ENCODE measurements at places on chromosomes 1 and 21.

GRCh38 chr1:160538985-160539651, 16.1 kb upstream of the SLAMF6 start:
- no peak for DNase-seq

DNA sequence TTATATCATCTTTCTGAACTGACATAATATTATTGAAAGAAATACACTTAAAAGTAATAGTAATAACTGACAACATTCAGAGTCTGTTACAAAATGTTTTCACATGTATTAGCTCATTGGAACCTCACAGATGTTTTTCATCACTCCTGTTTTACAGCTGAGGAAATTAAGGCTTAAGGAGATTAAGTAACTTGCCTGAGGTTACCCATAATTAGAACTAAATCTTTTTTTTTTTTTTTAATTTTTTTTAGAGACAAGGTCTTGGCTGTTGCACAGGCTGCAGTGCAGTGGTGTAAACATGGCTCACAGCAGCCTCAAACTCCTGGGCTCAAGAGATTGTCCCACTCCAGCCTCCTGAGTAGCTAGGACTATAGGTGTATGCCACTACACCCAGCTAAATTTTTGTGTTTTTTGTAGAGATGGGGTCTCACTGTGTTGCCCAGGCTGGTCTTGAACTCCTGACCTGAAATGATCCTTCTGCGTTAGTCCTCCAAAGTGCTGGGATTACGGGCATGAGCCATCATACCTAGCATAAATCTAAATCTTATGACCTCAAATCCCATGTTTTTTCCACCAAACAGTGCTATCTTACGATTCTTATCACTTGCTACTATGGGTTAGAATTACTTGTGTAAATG, 64.7 kb upstream of the MACF1 start:
- DNase-seq = no peak

DNA sequence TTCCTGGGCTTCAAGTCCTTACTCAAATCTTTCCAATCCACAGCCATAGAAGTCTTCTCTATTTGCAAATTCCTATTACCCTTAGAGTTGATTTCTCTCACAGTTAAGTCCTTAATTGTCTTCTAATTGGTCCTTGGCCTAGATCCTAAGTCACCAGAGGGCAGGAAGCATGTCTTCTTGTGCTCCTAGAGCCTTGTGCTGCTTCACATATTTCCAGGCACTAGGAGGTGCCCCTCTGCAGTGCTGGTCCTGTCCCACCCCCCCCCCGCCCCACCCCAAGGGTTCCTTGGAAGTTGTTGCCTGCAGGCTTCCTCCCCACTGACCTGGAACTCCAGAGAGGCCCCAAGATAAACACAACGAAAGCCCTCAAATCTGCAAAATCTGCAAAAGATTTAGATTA, 28.1 kb upstream of the TARBP1 start:
- DNase-seq = no peak

GRCh38 chr1:88608139-88608943, 75.7 kb upstream of the PKN2 start:
- no peak for DNase-seq

DNA sequence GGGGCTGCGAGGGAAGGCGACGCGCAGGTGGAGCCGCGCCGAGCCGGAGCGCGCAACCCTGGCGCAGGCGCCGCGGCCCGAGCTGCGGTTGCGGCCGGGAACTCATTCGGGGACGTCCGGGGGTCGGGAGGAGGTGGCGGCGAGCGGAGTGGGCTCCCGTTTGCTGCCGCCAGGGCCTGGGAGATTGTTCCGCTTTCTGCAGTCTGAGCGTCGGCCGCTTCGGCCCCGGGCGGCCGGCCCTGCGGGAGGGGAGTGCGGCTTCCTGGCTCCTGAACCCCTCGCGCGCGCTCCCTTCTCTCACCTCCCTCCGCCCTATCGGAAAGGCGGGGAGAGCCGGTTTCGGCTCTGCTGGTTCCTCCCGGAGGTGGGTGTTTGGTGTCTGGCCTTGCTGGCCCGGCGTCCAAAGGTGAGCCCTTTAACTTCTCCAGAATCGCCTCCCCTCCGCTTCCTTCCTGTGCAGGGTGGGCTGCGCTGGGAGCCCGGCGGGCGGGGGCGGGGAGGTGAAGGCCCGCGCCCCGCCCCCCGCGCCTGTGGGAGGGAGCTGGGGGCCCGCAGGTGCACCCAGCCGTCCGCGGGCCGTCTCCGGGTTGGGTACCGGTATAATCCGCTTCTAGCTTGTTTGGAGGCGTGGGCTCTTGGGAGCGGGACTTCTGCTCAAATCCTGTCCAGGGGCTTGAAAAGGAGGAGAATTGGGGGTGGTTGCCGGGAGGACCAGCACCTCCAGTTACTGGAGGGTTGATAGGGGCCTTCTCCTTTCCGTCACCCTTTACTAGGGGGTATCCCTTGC, 683 bp downstream of the LRRC8D start:
- DNase-seq = no peak

DNA sequence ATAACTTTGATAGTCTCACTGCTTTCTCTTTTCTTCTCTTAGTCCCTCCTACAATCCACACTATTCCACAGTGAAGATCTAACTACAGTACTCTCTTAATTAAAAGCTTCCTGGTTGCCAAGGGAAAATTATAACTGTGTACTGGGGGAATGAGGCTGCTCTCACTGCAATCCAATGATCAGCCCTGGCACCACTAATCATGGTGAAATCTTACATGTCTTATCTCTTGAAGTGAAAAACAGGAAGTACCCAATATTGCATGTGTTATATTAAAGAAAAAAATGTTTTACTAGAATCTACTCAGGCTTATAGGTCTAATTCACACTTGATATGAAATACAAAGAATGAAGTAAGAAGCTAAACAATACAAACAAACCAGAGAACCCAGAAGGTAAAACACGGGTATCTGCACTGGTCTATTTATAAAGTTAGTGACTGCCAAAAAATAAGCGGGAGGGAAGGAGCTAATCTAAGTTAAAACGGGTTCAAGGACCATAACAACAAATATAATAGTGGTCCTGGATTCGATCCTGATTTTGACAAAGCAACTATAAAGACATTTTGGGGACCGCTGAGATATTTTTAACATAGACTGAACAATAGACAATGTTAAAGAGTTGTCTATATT, 57.5 kb downstream of the RGS2 start:
- no peak for DNase-seq

- no peak for DNase-seq
Measured at GRCh38 chr1:60978421-60979357, 103.7 kb upstream of the NFIA start.

DNA sequence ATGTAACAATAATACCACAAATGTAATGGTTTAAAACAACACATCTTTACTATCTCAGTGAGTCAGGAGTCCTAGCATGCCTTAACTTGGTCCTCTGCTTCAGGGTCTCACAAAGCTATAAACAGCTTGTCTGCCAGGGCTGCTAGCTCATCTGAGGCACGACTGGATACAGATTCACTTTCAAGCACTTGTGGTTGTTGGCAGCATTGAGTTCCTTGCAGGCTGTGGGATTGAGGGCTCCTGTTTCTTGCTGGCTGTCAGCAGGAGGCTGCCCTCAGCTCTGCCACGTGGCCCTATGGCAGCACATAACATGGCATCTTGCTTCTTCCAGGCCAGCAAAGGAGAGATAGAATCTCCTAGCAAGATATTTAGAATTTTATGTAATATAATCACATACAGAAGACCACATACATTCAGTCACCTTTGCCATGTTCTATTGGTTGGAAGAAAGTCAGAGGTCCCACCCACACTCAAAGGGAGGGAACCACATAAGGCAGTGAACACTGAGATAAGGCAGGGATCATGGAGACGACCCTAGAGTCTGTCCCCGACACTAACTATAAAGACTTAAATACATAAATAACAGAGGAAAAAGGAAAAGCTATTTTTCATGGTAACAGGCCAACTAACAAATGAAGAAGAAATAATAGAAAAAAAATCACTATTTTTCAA, 18.9 kb upstream of the IPP start:
- DNase-seq = no peak

DNA sequence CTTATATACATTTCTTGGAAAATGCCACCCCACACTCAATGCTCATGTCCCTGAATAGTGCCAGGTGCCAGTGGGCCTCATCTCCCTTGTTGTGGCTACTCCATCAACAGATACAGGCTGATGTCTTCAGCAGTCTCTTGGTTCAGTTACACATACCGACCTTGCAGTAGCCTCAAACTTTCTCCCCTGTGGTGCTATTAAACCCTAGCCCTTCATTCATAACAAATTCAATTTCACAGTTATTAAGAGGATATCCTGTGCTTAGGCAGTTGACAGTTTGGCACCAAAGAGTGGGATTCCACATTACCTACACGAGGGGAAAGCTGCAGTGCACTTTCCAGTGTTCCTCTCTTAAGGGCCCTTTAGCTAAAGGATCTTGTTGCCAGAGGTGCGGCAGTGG, 35.9 kb upstream of the CAMK1G start:
- DNase-seq = no peak

DNA sequence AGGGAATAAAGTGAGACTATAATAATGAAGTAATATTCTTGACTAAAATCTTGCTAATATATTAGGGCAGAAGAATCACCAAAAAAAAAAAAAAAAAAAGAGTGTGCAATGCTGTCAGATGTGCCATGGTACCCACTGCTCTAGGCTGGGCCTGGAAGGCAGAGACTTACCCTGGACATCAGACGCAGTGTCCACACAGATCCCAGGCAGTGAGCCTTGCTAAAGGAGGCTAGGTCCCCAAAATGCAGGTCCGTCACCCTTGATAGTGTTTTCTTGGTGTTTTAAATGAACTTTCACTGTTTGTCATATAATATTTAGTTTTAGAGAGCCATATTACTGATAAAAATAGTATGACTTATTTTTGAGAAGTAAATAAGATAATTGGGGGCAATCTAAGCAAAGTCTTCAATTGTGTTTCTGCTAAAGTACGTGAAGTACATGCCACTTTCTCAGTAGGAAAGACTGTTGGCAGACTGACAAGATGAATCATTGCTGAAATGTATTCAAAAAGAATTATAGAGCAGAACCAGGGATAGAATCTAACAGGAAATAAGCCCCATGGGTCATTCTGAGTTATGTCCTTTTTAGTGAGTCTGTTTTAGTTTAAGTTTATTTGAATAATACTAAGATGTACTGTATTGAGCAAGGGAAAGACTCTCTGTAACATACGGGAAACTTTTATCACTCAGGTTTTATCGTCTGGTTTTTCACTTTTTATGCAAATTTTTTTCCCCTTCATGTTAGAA, 74.6 kb upstream of the PDC start:
- DNase-seq = no peak

GRCh38 chr1:118271883-118272282, 86.9 kb upstream of the SPAG17 start:
- DNase-seq = no peak

DNA sequence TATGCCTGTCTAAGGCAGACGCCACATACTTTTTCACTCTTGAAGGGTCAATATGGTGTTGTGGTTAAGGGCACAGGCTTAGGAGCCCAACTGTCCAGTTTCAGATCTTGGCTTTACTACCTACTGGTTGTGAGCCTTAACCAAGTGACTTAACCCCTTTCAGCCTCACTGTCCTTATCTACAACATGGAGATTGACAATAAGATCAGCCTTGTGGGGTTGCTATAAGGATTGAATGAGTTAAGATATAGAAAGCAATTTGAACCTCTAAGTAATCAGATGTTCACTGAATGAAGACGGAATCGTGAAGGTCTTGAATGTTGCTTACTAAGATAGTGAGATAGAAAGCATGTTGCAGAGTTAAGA, 121.3 kb upstream of the JUN start:
- DNase-seq = no peak

GRCh38 chr1:173431304-173432045, 45.7 kb upstream of the PRDX6 start:
- peak; percentile 85 for DNase-seq

GRCh38 chr1:2894381-2895041, 93.0 kb upstream of the TTC34 start:
- no peak for DNase-seq

- no peak for DNase-seq
Measured at GRCh38 chr1:229535230-229535629, 23.3 kb downstream of the ABCB10 start.

- no peak for DNase-seq
Measured at GRCh38 chr21:39083377-39084008, 99.8 kb downstream of the PSMG1 start.

- DNase-seq = no peak
Measured at GRCh38 chr1:243253211-243253925, 1.7 kb downstream of the CEP170 start.

DNA sequence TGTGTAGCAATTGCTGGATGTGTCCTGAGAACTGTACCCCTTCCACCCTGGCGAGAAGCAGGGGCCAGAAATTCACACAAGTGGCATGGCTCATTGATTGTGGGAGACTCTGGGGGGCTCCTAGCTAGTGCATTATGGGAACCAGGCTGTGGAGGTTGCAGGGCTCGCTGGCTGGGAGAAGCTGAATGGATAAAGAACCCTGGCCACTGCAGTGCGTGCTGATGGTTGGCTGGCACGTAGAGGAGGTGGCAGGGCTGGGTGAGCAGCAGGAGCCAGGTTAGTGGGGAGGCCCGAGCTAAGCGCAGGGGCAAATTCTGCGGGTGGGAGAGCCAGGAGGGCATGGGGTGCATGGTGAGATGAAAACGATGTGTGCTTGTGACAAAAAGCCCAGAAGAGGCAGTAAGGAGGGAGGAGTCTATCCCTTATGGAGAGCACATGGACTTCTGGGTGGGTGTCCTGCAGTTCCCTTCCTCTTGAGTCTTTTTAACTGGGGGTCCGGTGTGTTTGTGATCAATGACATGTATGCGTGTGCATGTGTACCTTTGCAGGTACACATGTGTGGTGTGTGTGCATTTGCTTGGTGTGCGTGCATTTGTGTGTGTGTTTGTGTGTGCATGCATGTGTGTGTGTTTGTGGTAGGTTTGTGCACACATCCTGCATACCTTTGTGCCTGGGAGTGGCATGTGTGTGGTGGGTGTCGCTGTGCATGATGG, 3.6 kb downstream of the GUK1 start:
- peak; percentile 60 for DNase-seq

DNA sequence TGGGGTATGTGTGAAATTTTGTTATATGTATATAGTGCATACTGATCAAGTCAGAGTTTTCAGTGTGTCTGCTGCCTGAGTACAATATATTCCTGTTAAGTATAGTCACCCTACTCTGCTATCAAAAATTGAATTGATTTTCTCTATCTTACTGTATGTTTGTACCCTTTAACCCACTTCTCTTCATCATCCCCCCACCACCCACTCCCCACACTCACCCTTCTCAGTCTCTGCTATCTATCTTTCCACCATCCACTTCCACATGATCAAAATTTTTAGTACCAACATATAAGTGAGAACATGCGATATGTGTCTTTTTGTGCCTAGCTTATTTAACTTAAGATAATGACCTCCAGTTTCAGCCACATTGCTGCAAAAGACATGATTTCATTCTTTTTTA, 4.2 kb downstream of the LY9 start:
- DNase-seq = no peak

DNA sequence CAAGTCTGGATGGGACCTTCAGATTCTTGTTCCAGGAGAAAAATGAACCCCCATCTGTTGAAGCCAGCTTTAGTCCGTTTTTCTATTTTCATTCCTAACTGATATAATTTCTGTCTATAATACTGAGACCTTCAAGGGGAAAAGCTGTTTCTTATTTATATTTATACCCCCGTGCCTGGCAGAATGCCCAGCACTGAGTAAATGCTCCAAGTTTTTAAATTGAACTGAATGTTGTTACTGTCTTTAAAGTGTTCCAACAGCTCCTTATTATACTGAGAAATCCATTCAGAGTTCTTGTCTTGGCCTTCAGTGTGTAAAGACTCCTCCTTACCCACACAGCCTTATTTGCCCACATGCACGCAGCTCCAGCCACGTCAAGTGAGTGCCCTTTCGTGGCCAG, 178.6 kb upstream of the HMGB4 start:
- DNase-seq = no peak

Data from left forelimb (tissue), 1 donor.